ENCODE measurements at places on chromosomes 4 and X.

GRCh38 chrX:27186671-27187070 is 276.5 kb downstream of the PPP4R3C start:
- no peak for DNase-seq

DNA sequence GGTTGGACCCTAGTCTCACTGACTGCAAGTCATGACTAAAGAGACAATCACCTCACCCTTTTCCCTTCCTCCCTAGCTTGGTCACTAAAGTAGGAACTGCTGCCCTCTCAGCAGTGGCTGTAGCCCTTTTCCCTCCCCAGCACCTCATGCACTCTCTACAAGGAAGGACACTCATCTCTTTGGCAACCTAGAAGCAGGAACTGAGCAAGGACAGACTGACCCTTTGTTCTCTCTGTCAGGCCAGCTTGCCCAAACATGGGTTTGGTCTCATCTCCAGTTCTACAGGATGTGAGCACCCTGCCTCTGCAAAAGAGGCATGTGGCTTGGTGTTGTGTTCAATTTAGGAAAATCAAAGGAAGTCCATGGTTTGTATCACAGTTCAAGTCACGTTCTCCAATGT is 15.8 kb downstream of the LEF1 start:
- no peak for DNase-seq

DNA sequence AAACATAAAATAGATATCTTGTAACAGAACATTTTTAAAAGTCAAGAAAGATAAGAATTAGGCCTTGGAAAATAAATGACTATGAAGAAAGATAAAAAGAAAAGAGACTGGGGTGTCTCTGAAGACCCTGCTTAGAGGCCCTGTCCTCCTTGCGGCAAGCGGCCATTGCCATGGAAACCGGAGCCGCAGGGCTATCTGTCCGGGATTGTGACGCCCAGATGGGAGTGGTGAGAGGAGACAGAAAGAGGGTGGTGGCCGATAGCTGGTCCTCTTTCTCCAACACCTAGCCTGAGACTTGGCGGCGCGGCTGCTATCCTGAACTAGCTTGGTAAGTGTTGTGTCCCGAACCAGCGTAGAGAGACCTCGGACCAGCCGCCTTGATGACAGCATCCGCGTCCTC is at the start of gene DUSP21:
Gene DUSP21 (plus strand): TSS at position 269 of the 400 bp plus-strand sequence. CDS start 112 bp downstream, at position 381.
- no peak for DNase-seq

GRCh38 chrX:65667503-65668376 is at the start of gene MSN:
Gene MSN, plus strand, starts transcription at chrX:65667654. Its CDS starts 188 bp downstream, at chrX:65667842.
- DNase-seq: no peak

- no peak for DNase-seq
These were observed 41.9 kb downstream of the UBA6 start for GRCh38 chr4:67659065-67659464.

- DNase-seq: no peak
These were observed 218.6 kb upstream of the SLC7A11 start for GRCh38 chr4:138460477-138461414.

DNA sequence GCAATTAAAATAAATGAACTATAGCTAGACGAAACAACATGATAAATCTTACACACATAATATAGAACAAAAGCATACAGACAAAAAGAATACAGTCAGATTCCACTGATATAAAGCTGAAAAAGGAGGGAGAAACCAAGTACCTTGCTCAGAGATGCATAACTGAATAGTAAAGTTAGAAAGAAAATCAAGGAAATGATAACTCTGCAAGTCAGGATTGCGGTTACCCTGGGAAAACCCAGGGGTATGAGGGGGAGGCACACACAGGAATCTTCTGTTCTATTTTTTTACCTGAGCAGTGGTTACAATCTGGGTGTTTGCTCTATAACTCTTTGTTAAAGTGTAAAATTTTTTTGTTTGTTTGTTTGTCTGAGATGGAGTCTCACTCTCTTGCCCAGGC is 209.1 kb downstream of the CBR4 start:
- DNase-seq: no peak

GRCh38 chr4:25007598-25007997 is 23.1 kb downstream of the LGI2 start:
- no peak for DNase-seq

- peak; percentile 63 for DNase-seq
These were observed 1.4 kb downstream of the NDNF start for GRCh38 chr4:121070696-121071639.

GRCh38 chrX:65658229-65658628 is 9.2 kb upstream of the MSN start:
- no peak for DNase-seq

DNA sequence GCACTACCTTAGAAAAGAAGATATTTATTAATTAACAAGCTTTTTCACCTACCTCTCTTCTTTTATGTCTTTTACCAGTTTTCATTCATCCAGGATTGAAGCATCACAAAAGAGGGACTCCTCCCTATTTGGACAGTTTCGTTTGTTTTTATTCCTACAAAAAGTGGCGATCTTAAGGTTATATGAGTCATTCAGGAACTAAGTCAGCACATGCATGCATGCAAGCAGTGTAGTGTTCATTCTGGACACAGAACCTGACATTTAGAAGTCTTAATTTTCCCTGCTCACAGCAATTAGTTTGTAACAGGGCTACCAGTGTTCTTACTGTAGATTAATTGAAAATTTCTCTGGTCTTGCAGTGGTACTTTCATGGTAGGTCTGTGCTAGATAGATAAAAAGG is 47.9 kb upstream of the QRFPR start:
- no peak for DNase-seq

DNA sequence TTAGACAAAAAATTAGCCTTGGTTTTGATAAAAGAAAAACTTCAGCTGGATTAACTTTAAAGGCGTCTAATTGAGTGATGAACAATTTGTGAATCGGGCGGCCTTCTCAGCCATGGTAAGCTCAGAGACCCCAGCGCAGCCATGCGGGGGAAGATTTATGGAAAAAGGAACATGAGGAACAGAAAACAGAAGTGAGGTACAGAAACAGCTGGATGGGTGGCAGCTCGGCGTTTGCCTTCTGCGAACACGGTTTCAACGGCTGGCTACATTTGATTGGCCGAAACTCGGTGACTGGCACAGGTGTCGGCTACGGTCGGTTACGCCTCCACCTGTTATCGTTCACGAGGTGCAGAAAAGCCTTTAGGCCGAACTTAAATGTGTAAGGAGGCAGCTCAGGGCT is 401.4 kb upstream of the FAT1 start:
- DNase-seq: no peak

DNA sequence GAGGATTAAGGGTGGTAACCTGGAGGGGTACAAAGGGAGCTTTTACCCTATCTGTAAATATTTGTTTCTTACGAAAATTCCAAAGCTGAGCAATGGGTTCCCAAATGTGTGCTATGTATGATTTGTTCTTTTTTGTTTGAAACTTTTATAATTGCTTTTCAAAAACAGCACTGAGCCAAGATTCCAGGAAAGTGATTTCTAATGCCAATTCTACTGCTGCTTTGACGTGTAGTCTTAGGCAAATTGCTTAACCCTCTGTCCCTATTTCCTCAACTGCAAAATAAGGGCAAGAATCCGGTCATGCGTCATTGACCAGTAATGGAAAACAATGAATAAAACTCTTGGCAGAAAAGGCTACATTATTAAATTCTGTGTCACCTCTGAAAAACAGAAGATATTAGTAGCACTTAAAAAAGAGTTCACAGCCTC is 454.7 kb downstream of the IL15 start:
- DNase-seq: no peak

DNA sequence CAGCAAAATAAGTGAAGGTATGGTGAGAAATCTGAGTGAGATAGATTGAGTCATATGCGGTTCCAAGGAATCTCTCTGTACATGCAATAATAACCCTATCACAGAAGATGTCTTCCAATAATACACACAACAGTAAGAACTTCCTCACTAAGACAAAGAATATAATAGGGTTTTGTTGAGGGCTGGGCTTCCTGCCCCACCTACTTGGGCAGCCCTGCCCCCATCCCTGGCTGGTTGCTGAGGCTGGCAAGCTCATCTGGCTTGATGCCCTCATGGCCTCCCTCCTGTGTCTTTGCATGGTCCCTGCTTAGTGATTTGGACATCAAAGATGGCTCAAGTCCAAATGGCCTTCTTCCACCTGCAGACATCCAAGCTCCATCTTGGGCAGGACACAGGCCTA is 2.7 kb downstream of the GEMIN8 start:
- peak; percentile 14 for DNase-seq

- no peak for DNase-seq
These were observed 76.7 kb upstream of the NAF1 start for GRCh38 chr4:163243297-163243981.

DNA sequence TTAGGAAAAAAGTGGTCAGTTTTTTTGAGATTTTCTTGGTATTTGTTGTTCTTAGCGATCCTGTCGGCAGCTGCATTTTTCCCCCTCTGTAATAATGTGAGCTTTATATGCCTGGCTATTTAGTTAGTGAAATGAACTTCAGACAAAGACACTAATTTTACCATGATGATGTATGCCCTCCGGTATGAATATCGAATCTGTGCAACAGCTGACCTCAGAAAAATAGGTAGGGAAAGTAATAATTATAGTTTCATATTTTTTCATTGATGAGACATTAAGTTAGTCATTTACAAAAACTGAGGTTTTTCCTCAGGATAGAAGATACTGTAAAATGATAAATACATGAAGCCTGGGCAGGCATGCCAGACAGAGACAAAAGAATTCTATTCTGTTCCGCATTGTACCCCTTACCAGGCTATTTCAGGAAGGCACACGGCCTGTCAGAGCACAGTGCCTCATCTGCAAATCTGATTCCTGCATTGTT is 155.8 kb downstream of the SHROOM3 start:
- no peak for DNase-seq

DNA sequence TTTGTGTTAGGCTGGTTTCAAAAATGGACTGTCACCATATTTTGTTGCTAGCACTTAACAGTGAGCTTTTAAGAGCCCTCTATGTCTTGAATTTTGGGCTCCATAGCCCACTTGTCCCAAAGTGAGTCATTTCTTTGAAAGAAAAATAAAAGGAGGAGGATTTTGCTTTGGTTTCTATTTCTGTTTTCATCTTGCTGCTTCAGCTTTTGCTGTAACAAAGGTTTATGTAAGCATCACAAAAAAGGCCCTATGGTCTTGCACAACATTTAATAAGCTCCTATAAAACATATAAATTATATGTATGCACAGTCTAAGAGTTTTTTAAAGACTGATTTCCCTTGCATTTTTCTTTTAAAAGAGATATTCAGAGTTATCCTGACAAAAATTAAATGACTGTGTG is 105.2 kb downstream of the PHOX2B start:
- DNase-seq: no peak

DNA sequence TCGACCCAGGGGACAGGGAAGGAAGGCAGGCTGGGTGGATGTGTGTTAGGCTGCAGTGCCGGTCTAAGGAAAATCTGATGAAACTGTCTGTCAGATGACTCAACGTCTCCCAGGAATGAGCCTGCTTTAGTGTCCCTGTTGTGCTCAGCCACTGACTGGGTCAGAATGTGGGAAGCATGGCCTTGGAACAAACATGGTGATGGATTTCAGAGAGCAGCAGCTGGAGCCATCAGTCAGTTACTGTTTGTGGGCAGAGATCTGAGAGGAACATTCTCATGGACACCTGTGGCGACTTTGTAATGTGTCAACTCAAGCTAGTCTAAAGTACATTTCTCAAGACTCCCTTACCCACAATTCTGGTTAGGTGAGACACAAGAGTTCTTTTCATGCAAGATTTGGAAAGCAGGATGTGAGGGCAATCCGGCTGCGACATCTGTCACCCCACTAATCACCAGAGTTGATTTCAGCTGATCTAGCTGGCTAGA is 63.2 kb downstream of the ANAPC10 start:
- DNase-seq: no peak

- DNase-seq: no peak
These were observed 46.1 kb downstream of the TMEM131L start for GRCh38 chr4:153512162-153512852.

- no peak for DNase-seq
These were observed 441.9 kb downstream of the SPRY1 start for GRCh38 chr4:123838474-123838873.

DNA sequence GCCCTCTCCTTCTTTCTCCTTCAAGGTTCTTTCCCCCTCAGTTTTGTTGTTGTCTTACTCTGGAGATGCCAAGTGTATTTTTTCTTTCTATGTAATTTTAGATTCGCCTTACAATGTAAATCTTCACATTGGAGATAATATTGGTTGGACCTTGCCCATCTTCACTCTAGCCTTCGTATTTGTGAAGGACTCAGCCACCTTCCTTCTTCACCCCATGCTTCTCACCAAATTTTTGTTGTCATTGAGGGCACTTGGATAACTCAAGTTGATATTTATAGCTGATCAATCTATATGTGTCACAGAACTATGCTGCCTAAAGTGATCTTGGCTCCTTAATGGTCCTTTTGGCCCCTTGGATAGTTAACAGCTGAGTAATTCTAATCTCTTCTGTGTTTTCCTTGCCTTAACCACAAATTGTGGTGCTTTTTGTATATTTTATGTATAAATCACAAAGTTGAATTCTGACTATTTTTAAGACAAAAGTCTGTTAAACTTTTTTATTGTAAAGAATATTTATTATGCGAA is 6.5 kb downstream of the SPRY1 start:
- no peak for DNase-seq

DNA sequence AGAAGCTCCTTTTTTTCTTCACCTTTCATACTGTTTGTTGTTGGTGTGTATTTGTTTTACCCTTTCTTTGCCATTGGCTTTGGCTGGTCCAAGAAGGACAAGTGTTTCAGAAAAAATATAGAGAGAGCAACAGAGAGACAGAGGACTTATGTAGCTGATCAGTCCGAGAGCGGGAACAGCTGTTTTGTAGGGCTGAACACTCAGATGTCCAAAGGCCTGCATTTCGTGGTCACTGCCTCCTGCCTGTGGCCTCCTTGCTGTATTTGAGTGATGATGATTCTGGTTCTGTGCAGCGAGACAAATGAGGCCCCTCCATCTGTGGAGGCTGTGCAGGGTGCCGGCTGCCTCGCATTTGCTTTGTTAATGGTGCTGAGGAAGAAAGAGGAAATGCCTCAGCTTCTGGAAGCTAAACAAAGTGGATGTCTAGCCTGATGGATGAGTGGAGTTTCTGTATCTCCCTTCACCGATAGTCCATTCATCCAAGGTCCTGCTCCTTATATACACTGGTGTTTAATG is 19.8 kb upstream of the STOX2 start:
- DNase-seq: no peak

- DNase-seq: no peak
These were observed 11.0 kb upstream of the SH3TC1 start for GRCh38 chr4:8188085-8188484.

DNA sequence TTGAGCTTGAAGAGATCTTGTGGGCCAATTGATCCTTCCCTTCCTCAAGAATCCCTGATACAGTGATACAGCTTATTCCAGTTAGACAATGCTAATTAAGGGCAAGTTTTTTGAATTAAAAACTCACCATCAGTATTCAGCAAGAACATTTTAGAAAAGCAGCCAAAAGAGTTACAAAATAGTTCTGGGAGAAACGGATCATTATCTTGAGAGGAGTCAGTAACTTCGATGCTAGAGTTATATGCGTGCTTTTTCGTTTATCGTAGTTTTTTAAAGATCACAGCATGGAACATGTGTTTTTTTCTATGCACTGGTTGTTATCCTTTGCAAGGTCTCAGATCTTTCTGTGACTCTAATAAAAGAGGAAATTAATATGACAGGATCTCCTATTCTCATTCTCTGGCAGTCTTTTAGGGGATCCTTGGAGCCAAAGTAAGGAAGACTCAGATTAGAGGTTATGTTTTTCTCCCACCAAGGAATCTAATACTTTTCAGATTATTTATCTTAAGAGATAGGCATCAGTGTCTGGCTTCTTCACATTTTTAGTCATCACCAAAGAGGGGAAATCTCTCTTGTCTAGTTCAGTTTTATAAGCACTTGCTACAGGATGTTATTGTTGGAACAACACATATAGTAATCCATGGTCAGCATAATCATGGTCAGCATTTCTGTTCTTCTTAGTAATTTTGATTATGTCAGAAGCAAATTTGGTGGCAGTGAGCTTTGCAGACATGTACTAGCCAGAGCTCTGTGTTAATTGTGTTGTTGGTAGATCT is 109.7 kb downstream of the PDLIM5 start:
- DNase-seq: no peak
